ENCODE measurements at places on chromosomes 4 and X. TPM values are rescaled to one million over a fixed set of nuclear protein-coding genes. Genes with fewer than 3 reads are reported as not detected.

The BEX2 gene
- total RNA-seq, result 19.2 TPM

The P2RY4 gene
- not detected for total RNA-seq

The VAMP7 gene
- 70.3 TPM for total RNA-seq

The LRRC66 gene
- 0.15 TPM for total RNA-seq

The ZNF518B gene
- 25.9 TPM for total RNA-seq

The DDX53 gene
- total RNA-seq, result not detected

The SPANXN3 gene
- not detected for total RNA-seq

The MSX1 gene
- total RNA-seq, result 10.0 TPM

The SFRP2 gene
- not detected for total RNA-seq

The PDZD4 gene
- total RNA-seq, result 4.0 TPM

The PSMD10 gene
- total RNA-seq, result 201 TPM

The SMIM31 gene
- 0.04 TPM for total RNA-seq

The GRPR gene
- not detected for total RNA-seq

The GPR173 gene
- total RNA-seq, result 0.72 TPM

The IRAK1 gene
- 50.0 TPM for total RNA-seq

The CD40LG gene
- not detected for total RNA-seq

The TSPYL2 gene
- total RNA-seq, result 7.5 TPM

Data from H4 (cell line).